Iris pigment epithelial cell (primary cell): ENCODE measurements at places on chromosomes 1 and 21.

DNA sequence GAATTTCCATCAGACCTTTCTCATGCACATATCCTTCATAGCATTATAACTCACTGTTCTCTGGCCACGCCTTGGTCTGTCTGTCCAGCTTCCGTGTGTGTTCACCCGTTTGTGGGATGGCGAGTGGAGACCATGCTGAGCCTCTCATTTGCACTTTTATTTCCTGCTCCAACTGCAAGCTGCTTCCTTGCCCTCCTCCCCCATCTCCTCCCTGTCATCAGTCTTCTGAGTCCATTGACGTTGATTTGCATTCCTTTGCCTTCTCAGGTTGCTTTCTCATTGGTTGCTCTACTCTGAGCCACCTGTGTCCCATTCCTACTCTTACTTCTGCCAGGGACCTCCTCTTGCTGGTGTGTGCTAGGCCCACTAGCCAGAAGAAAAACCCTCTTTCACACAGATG, 146.4 kb downstream of the NOS1AP start:
- no peak for DNase-seq

DNA sequence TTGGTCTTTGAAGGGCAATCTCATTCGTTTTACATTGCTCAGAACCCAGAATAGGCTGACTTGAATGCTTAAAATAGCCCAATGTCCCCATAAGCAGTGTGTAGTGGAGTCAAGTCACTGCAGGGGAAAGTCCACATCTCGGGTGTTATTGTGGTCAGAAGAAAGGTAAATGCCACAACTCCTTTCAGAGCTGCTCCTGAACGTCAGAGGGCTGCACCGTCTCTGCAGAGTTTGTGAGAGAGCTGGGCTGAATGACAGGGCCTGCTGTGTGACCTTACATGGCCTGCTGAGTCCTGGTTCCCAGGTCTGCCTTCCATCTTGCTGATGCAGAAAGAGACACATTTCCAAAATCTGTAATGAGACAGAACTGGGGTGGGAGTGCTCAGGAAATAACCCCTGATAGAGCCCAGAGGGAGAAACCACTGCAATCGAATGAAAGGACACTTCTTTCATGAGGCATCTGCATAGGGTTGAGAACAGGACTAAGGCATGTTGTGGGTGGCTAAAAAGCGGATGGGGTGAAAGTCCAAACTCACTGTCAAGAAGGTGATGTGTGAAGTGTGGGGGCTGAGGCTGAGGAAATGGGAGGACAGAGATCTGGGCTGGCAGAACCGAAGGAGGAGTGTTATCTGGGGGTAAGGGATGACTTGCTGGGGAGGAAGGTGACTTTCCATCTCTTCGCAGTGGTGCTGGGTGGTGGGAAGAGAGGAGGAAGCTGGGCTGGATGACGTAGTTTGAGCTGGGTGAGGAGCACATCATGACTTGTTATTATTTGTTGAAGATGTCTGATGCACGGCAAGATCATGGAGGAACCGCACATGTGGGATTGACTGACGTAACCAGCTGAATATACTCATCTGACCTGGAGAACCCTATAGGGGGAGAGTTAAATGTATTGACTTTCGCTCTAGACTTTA, 33.7 kb downstream of the XCL2 start:
- no peak for DNase-seq

DNA sequence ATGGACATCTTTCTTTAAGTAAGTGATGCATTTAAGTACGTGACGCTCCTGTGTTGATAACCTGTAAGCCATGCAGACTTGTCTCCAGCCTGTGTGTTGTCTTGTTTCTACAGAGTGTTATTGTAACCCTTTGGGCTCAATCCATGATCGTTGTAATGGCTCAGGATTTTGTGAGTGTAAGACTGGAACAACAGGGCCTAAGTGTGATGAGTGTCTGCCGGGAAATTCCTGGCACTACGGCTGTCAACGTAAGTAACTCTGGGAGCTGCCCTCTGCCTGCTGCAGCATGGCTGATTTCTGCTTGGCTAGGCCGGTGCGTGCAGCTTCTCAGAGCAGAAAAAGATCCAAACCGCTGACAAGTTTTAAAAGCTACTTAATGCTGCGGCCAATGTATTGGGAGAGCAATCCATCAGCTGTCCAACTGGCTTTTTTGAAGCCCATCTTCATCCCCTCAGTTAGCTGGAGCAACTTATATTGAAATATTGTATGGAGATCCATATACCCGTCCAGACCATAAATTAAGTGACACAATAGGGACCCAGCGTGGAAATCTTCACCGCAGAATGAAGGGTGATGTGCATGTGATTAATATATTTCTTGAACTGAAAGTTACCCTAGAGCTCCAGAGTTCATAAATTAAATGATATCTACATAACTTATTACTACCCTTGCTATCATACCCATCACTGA, 295.9 kb downstream of the NTNG1 start:
- DNase-seq = no peak

DNA sequence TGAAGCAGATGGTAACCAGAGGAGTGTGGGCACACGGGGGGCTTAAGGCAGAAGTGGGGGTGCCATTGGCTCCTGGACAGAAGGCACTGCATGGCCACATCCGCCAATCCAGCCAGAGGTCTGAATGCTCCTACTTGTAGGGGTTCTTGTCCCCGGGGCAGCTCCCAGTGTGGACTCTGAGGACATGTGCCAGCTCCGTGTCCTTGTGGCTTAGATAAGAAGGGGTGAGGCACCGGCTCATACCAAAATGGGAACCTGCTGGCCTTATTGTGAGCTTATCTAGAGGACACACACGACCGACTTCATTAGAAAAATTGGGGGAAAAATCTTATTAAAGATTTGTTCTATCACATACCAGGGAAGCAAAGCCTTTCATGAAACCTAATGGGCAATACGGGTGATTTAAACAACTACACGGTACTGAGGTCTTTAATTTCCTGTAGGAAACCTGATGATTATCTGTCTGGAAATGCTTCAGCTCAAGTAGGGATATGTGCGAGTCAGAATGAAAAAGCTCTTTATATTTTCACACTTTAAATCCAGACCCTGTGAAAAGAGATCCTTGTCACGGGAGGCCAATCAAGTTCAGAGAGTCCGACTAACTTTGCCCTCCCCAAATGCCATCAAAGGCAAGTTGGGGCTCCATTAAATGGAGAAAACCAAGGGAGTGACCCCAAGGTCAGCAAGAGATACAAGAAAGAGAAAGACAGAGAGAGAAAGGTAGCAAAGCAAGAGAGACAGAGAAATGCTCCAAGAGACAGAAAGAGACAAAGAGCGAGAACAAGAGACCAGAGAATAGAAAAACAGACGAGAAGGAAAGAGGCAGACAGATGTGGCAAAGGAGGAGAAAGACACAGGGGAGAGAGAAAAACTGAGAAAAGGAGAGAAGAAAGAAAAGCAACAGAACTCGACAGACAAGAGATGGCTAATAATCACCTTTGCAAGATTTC, 14.1 kb upstream of the KCNN3 start:
- DNase-seq = no peak

DNA sequence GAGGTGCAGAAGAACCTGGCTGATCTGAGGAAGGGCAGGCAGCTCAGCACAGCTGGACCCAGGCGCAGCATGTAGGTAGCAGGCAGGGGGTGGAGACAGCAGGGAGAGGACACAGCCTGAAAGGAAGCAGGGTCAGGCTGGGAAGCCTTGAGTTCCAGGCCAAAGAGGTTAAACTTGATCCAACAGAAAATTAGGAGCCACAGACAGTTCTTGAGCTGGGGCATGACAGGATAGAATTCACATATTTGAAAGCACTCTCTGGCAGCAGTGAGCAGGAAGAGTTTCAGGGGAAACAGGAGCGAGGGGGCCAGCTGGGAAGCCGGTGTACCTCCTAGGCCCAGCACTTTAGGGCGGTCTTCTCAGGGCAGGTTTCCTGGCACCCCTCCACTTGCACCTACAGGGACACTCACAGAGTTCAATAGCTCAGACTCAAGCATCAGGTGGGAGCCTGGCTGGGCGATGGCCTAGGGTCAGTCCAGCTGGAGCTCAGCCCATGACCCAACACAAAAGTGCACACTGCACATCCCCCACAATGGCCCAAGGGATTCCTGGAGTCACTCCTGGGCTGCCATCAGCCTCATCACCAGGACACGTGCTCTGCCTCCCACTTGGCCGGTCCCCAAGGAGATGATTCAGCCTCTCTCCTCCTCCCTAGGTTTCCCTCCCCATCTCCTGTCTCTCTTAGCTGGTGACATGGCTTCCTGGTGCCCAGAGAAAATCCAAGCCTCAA, 22.7 kb downstream of the MATN1 start:
- DNase-seq = peak; percentile 75

- no peak for DNase-seq
These were observed 94.7 kb downstream of the NTMT2 start for GRCh38 chr1:170240409-170240808.

DNA sequence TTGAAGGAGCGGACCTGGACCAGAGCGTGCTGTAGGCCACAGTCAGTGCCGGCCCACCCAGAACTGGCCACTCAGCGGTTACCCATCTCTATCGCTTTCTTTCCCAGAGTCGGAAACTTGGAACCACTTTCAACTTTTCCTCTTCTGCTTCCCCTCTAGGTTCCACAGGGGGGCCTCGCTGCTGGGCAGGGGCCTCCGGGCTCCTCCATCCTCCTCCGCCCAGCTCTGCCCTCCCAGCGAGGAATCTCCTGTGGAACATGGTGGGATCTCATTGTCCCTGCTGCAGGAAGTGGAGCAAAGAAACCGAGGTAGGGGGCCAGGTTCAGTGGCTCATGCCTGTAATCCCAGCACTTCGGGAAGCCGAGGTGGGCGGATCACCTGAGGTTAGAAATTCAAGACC, 139.2 kb downstream of the ETS2 start:
- DNase-seq = no peak

- DNase-seq = no peak
These were observed 28.0 kb downstream of the SMYD3 start for GRCh38 chr1:246479061-246479460.

GRCh38 chr1:92653605-92654381, 131.1 kb downstream of the EVI5 start:
- DNase-seq = no peak

GRCh38 chr1:210850556-210850955, 283.4 kb downstream of the KCNH1 start:
- no peak for DNase-seq

- no peak for DNase-seq
These were observed 16.6 kb downstream of the DISP3 start for GRCh38 chr1:11495579-11495978.

- peak; percentile 50 for DNase-seq
These were observed 2.8 kb downstream of the IFI16 start for GRCh38 chr1:159012495-159012894.

- no peak for DNase-seq
These were observed 113.8 kb downstream of the RRAGC start for GRCh38 chr1:38745476-38746401.

DNA sequence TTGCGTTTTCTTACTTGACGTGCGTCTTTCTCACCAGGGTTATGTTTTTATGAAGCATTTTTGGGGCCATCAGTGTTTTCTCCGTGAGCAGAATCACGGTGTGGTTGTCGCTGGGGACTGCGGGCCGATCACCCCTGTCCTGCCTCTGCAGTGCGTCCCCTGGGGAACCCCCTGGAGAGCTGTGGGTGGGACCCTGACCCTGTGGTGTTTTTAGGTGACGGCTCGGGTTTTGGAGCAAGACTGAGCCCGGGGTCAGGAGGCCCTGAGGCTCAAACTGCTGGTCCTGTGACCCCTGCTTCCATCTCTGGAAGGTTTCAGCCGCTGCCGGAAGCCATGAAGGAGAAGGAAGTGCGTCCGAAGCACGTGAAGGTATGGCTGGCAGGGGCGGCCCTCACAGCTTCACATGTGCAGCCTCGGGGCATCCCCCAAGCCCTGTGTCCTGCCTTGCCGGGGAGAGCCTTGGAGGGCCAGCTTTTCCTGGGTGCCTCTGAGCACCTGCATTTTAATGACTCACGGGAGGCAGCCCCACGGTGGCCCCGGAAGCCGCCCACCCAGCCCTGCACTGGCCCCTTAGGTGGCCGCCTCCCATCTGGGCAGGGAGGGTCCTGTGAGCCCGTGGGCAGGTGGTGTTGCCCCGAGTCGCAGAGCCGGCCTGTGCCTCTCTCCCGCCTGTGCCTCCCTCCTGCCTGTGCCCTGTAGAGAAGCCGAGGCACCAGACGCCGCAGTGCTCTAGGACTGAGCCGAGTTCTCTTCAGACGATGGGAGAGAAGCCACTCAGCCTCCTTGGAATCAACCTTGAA, 36.7 kb upstream of the DIP2A start:
- no peak for DNase-seq
